ENCODE measurements at places on chromosomes 4 and X. TPM values are rescaled to one million over a fixed set of nuclear protein-coding genes. Genes with fewer than 3 reads are reported as not detected.

The BRS3 gene
- total RNA-seq = not detected

The GUCY2F gene
- total RNA-seq = not detected

The PRAF2 gene
- total RNA-seq = 9.7 TPM

The KLF8 gene
- total RNA-seq = 4.4 TPM

The PLAC8 gene
- 0.15 TPM for total RNA-seq

The GABRQ gene
- not detected for total RNA-seq

The EDA gene
- total RNA-seq = 0.38 TPM

The LNX1 gene
- total RNA-seq = 0.39 TPM

Data from hair follicular keratinocyte (primary cell).